ENCODE measurements at places on chromosomes 1 and 21. TPM values are rescaled to one million over a fixed set of nuclear protein-coding genes. Genes with fewer than 3 reads are reported as not detected.
A peak's percentile ranks its signal among the peaks of the same experiment; 100 is the strongest.

LDLRAD1 gene
- not detected for total RNA-seq

TMEM52 gene
- total RNA-seq, result 3.4 TPM

OVAAL gene
- not detected for total RNA-seq

CFHR1 gene
- total RNA-seq, result not detected

SLAMF1 gene
- not detected for total RNA-seq

CYP4A22 gene
- 0.16 TPM for total RNA-seq

MYOG gene
- not detected for total RNA-seq

GRCh38 chr1:39082010-39082799, 56.1 kb downstream of the NDUFS5 start:
- DNase-seq, result no peak

GRCh38 chr1:246591504-246591903, 25.2 kb downstream of the CNST start:
- DNase-seq, result no peak

DNA sequence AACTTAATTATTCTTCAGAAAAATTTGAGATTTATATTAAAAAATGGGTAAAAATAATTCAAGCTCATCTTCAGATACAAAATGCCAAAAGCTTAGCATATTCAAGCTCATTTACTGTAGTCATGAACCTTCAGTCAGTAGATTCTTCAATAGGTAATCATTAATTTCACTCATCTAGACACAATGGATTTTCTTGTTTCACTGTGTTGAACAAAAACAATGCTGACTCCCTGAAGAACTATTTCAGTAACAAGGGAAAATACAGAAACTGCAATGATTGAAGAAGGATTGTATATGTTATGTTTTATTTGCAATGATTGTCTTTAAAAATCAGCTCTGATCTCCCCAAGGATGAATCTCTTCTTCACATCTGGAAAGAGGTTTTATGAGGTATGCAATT, 9.2 kb upstream of the HOOK1 start:
- DNase-seq, result no peak

DNA sequence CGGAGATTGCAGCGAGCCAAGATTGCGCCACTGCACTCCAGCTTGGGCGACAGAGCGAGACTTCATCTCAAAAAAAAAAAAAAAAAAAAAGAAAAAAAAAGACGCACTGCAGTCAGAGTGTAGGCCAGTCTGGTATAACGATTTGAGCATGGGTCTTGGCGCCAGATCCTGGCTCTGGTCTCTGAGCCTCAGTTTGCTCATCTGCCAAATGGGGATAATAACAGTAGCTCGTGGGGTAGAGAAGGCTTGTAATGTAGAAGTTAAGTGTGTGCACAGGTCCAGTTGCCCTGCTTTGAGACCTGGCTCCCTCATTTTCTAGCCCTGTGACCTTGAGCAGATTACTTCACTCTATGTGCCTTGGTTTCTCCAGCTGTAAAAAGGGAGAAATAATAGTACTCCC, 26.3 kb upstream of the GRHL3 start:
- DNase-seq, result no peak

GRCh38 chr1:235052067-235053008, 76.3 kb downstream of the TOMM20 start:
- DNase-seq, result no peak

DNA sequence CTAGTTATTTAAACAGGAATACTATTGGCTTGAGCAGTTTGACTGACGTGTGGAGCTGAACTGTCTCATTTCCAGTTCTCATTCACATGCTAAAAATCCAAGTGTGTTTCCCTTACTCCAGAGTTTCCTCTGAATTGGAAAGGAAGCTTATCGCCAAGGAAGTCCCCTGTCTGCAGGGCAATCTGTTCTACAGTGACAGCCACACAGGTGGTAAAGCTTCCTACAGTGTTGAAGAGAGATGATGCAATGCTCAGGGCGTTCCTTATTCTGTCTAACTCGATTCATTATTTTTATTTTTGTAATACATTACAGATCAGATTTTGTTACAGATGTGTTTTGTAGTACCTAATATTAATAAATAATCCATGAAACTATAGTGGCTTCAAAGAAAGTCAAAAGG, 41.3 kb downstream of the ADAMTS5 start:
- DNase-seq, result no peak

DNA sequence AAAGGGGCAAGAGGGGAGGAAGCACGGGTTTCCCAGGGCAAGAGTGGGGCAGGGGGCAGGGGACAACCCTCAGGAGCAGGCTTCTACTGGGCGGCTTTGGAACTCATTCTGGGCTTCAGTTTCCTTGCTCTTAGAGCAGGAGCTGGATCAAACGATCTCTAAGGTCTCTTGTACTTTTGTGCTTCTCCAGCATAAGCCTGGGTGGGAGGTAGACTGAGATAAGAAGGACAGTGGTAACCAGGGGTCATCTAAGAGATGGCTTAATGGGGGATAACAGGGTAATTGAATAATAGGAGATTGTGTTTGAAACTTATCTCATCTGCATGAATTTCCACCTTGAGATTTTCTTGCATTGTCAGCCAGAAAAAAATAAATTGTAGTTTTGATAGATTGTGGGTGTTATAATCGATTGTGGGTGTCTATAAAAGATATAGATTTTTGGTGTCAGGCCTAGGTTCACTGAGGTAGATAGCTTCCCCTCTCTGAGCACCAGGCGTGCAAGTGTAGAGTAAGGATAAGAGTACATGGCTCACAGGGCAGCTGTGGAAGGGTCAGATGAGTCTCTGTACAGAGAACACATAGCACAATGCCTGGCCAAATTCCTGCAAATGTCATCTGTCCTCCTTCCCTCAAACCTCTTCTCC, 68.0 kb downstream of the CD58 start:
- DNase-seq, result peak; percentile 60

GRCh38 chr21:38811257-38811656, 5.5 kb downstream of the ETS2 start:
- DNase-seq, result no peak

- DNase-seq, result peak; percentile 62
Observed at GRCh38 chr1:37753473-37754321, 11.2 kb downstream of the EPHA10 start.

GRCh38 chr21:33988237-33989017, 72.8 kb upstream of the ATP5PO start:
- no peak for DNase-seq

GRCh38 chr1:170215072-170215885, 69.5 kb downstream of the NTMT2 start:
- DNase-seq, result peak; percentile 29

GRCh38 chr1:235563513-235564061, 59.3 kb upstream of the B3GALNT2 start:
- no peak for DNase-seq

GRCh38 chr1:64183395-64184002, 19.9 kb upstream of the UBE2U start:
- no peak for DNase-seq
